Astrocyte (in vitro differentiated cells and primary cell): ENCODE measurements at places on chromosomes 1 and 21.
A peak's percentile ranks its signal among the peaks of the same experiment; 100 is the strongest.

- no peak for DNase-seq
Measured at GRCh38 chr1:84000954-84001495, 2.1 kb upstream of the TTLL7 start.

DNA sequence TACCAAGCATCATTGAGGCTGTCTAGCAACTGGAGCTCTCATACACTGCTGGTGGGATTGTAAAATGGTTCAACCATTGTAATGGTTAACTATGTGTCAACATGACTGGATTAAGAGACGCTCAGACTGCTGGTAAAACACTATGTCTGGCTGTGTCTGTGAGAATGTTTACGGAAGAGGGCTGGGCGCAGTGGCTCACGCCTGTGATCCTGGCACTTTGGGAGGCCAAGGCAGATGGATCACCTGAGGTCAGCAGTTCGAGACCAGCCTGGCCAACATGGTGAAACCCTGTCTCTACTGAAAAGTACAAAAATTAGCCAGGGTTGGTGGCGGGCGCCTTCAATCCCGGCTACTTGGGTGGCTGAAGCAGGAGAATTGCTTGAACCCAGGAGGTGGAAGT is 4.8 kb upstream of the FCRLA start:
- no peak for DNase-seq

GRCh38 chr1:94259635-94260289 is 22.4 kb upstream of the ARHGAP29 start:
- DNase-seq = peak; percentile 65

GRCh38 chr21:46477765-46478164 is 19.1 kb downstream of the DIP2A start:
- peak; percentile 36 for DNase-seq

DNA sequence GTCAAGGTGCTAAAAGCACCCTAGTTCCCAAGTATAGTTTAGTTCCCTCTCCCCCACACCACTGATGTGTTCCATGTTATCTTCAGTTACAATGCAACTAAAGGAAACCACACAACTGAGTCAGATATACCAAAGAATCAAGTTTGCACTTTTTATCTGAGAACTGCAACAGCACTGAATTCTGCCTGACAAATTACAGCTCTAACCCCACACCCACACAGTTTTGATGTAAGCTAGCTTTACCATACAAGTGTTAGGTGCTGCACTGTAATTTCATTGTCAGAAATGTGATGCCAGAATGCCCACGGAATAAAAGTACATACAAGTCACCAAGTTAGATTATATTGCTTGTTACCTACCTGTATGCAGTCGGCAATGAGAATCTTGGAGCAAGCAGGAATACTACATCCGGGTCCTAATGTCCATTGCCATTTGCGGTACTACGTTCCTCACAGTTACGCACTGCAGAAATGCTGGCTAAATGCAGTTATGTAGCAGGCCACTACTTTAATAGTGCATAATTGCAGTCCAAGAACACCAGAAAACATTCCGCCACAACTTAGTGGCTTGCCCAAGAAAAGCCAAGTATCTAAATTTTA is 12.1 kb downstream of the SFPQ start:
- DNase-seq = peak; percentile 49
